ENCODE measurements at places on chromosomes 7 and 10.

DNA sequence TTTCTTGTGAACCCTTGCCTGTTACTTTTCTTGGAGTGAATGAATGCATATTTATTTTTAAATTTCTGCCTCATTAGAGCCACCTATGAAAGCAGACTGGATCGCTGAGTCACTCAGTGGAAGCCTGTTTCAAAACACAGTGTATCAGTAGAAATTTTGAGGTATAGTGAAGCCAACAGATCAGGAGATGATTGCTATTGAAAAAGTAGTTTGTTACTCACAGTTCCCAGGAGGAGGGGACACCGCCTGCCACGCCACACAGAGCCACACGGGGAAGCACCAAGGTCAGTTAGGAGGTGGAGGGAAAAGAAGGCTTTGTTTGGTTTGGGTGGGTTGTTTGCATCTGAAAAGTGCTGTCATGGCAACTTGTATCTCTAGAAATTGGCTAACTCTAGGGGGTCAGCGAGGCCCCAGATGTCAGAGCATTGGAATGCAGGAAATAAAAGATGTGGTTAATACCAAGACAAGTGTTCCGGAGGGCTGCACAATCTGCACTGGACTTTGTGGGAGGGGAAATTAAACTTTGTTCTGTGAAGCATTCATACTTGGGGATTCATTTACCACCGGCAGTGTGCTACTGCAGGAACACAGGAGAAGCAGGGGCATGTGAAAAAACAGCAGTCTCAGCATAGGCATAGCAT is 106.4 kb upstream of the SDK1 start:
- no peak for DNase-seq

DNA sequence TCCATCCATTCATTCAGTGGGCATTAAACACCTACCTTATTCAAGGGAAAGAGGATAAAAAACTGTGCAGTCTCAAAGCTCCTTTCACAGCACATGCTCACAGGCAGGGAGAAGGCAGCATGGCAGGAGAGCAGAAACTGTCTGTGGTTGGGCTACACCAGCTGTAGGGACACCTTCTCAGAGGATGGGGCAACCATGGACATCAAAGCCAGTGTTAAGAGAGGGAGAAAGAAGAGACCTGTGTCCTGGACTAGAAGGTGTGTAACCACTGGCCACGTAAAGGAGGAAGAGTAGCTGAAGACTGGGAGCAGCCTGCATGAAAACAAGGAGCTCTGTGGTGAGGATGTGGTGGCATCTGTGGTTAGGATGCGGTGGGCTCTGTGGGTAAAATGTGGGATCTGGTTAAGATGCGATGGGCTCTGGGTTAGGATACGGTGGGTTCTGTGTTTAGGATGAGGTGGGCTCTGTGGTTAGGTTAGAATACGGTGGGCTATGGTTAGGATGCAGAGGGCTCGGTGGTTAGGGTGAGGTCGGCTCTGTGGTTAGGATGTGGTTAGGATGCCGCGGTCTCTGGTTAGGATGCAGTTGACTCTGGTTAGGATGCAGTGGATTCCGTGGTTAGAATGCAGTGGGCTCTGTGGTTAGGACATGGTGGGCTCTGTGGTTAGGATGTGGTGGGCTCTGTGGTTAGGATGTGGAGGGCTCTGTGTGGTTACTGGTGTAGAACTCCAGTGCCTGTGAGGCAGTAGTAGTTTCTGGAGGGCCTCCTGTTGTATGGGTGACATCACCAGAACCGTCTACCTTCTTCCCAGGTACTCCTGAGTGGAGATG is 197.6 kb downstream of the WDR37 start:
- no peak for DNase-seq

DNA sequence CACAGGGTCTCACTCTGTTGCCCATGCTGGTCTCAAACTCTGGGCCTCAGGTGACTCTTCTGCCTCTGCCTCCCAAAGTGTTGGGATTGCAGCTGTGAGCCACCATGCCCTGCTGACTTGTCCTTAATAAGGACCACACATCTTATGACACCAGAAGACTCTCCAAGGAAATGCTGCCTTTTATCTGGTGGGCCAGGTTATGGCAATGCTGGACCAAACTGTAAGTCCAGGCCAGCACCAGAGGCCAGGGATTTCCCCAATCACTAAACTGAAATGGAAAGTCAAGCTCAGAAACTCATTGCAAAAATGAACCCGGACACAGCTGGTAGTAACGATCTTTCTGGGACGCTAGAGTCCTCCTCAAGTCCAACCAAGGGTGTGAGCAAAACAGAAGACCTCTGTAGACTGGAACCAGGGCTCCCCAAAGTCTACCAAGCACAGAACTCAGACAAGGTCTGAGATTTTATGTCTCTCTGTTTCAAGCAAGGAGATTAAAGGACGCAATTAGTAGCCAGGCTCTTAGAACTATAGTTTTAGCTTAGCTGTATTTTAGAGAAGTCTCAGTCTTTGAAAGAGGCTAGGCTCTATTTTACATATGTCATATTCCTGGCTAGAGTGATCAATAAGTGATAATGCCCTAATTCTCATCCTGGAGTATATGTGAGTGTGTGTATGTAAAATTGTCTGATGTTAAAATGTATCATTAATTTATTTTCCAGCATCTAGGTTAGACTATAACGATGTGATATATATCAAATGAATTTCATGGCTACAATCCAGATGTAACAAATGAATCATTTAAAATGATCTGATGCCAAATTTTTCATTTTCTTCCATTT is 74.0 kb upstream of the ITGB1 start:
- DNase-seq, result no peak

- DNase-seq, result no peak
Measured at GRCh38 chr10:122373108-122373507, 1.4 kb upstream of the PLEKHA1 start.

DNA sequence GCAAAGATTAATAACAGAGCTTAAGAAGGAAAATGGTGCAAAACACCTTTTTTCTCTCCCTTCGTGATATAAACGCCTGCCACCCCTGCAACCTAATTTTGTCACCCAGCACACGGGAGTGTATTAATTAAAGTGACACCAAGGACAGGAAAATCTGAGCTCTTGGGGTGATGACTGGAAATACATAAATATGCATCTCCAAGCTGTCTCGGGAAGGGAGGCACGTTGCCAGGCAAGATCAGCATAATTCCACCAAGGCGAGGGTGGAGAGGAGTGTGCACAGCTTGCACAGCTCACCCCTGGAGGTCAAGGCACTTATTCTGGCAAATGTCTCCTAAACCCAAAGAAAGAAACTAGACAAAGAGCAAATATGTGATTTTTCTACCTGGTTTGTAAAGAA is 700.9 kb downstream of the GRID1 start:
- DNase-seq, result no peak

DNA sequence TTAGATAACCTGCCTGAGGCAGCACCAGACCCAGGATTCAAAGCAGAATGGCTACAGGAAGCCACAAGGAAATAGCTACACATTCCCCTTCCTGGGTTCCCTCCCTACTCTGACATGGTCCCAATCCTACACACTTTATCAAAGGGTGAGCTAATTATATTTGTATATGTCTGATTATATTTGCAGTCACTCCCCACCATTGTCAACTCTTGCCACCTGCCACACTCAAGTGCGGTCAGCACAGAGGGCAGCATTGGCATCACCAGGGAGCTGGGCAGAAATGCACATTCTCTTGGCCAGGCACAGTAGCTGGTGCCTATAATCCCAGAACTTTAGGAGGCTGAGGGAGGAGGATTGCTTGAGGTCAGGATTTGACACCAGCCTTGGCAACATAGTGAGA is 114.1 kb upstream of the PDLIM1 start:
- DNase-seq, result no peak

DNA sequence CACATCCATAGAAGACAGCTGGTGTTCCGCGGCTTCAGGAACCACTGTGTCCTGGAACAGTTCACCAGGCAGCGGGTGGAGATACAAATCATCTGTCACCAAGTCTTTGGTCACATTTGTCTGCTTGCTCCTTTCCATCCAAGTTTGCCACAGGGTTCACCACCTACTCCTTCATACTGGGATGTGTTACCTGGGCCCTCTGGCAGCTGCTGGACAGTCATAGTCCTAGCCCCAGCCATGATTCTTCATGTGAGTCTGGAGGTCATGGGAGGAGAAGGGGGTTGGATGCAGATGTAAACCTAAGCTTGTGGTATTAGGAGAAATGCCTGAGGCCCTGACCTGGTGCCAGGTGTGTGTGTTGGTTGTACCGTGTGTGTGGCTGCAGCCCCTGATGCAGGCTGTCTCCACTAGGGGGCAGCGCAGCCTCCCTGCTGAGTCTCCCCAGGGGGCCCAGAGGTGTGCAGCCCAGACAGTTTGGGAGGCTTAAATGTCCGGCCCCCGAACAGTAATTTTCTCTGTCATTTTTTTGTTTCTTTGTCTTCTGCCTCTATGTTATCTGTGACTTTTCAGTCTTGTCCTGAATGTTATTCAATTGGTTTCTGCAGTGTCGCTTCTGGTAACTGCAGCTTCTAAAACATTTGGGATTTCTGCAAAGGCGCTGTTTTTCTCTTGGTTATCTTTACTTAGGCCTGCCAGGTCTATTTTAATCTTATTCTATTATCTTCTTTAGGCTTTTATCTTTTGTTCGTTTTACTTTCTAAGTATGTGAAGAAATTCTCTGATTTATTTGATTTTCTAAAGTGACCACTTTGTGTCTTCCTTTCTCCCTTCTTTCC is 14.8 kb downstream of the NPS start:
- DNase-seq, result no peak

DNA sequence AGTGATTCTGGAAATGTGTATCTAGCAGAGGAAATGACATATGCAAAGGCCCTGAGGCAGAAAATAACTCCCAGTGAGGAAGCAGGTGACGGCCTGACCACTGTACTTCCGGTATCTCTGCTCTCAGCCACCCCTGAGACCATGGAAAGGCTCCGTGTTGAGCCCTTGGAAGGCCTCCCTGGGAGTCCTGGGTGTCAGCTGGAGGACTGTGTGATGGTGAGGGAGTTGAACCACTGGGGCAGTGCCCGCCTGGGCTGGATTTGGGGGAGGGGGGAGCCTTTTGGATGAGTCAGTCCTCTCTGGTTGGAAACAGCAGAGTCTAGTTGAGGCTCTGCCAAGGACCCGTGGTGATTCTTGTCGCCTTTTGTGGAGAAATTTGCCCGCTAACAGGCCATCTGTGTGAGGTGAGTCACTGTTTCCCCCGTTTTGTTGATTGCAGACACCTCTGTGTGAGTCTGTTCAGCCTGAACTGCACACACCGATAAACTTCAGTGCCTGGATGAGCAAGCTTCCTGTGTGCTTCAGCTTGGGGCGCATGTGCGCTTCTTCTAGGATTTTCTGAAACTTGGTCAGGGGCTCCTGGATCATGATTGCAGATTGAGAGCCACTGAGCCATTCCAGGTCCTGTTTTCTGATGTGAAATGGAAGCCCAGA is 98.6 kb downstream of the GRK5 start:
- no peak for DNase-seq

- no peak for DNase-seq
Measured at GRCh38 chr7:131221061-131221460, 106.6 kb upstream of the MKLN1 start.

DNA sequence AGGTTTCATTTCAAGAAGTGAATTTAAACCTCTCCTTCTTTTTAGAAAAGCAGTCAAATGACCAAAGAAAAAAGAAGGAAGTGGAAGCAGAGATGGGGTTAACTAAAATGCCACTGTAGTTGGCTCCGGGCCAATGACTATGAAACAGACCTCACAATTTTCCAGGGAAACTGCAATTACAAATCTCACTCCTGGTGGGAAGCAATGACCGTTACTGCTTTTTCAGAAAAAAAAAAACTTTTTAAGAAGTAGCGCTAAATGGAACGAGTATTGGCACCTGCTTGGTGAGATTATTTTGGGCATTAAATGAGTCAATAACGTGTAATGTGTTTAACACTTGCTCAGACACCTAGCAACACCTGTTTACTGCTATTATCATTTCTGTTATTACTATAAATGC is 1.2 kb downstream of the SFRP4 start:
- no peak for DNase-seq

DNA sequence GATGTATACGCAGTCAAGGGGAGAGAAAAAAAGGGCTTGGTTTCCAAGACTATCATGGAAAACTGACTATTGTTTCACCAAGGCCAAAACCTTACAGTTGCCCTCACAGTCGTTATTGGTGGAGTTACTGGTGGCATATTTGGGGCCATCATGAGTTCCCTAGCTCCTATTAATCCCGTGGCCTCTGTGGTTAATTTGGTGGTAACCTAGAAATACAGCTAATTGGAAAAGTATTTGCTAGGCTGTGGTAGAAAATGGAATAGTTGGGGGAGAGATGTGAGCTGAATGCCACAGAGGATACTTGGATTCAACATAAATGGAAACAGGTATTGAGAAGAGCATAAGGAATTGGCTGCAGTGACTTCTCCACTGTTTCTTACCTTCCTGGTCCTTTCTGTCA is 450.7 kb downstream of the KCNMA1 start:
- no peak for DNase-seq

- no peak for DNase-seq
Measured at GRCh38 chr7:40311307-40311706, 176.5 kb downstream of the SUGCT start.

- DNase-seq, result no peak
Measured at GRCh38 chr10:30036811-30037210, 22.6 kb downstream of the JCAD start.

- DNase-seq, result no peak
Measured at GRCh38 chr10:63573068-63573697, 52.0 kb downstream of the REEP3 start.

DNA sequence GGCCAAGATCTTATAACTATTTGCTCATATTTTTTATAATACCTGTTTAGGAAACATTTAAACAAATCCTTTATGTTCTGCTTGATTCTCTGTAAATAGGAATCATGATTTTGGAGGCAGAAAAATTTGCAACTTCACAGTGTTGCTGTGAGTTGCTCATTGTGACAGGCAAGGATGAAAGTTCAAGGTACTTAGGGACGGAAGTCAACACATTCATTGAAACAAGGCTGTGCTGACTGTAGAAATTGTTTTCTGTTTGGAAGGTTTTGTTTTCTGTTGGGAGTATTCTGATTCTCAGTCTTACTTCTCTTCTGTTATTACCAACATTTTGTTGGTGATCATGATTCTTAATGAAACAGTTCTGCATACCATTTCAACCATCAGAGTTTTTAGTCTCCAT is 54.9 kb downstream of the FANK1 start:
- DNase-seq, result no peak

DNA sequence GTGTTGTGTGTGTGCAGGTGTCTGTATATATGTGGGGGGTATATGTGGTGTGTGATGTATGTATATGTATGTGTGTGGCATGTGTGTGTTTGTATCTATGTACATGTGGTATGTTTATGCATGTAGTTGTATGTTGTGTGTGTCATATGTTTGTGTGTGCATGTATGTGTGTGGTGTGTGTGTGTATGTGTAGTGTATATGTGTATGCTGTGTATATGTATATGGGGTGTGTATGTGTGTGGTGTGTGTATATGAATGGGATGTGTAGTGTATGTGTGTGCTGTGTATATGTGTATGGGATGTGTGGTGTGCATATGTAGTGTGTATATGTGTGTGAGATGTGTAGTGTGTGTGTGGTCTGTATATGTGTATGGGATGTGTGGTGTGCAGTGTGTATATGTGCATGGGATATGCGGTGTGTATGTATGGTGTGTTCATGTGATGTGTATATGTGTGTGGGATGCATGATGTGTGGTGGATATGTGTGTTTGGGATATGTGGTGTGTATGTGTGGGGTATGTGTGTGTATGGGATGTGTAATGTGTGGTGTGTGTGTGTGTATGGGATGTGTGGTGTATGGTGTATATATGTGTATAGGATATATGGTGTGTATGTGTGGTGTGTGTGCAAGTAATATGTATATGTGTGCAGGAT is 30.0 kb downstream of the IKZF1 start:
- no peak for DNase-seq

- no peak for DNase-seq
Measured at GRCh38 chr10:23099816-23100215, 4.4 kb downstream of the MSRB2 start.

- DNase-seq, result no peak
Measured at GRCh38 chr10:32091046-32091445, 34.8 kb upstream of the KIF5B start.

GRCh38 chr7:129804111-129804889 is 148.5 kb downstream of the UBE2H start:
- no peak for DNase-seq

Data from cortex of kidney (tissue), 1 donor.